GM13977 (cell line): ENCODE measurements at places on chromosomes 12 and 14.

GRCh38 chr12:59041241-59042121 is 121.2 kb upstream of the LRIG3 start:
- no peak for DNase-seq

- DNase-seq: no peak
Observed at GRCh38 chr12:70467918-70468733, 102.0 kb downstream of the KCNMB4 start.

DNA sequence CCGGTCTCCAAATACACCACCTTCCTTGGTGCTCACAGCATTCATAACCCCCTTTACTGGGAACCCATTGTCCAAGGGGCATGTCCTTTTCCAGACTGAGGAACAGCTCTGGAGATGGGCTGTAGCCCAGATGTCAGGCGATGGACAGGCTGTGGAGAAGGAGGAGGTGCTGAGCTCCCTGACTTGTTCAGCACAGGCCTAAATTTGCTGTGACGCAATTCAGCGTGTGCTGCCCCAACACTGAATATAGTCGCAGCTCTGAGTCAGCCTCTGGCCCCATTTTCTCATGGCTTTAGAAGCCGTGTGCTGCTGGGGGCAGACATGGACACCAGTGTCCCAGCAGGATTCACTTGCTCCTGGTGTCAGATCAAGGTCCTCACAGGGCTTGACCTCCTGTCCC is 269.1 kb downstream of the EMP1 start:
- DNase-seq: no peak

- DNase-seq: peak; percentile 36
Observed at GRCh38 chr12:89040146-89040964, 311.9 kb downstream of the DUSP6 start.

DNA sequence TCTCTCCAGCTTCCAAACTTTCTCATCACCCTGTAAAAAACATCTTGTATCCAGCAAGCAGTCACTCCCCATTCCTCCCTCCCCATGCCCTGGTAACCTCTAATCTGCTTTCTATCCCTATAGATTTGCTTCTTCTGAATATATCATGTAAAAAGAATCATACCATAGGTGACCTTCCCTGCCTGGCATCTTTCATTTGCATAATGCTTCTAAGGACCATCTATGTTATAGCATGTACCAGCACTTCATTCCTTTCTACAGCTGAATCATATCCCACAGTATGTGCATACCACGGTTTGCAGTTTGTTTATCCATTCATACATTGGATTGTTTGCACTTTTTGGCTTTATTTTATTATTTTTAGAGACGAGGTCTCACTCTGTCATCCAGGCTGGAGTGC is 22.9 kb upstream of the VPS37B start:
- DNase-seq: peak; percentile 6

DNA sequence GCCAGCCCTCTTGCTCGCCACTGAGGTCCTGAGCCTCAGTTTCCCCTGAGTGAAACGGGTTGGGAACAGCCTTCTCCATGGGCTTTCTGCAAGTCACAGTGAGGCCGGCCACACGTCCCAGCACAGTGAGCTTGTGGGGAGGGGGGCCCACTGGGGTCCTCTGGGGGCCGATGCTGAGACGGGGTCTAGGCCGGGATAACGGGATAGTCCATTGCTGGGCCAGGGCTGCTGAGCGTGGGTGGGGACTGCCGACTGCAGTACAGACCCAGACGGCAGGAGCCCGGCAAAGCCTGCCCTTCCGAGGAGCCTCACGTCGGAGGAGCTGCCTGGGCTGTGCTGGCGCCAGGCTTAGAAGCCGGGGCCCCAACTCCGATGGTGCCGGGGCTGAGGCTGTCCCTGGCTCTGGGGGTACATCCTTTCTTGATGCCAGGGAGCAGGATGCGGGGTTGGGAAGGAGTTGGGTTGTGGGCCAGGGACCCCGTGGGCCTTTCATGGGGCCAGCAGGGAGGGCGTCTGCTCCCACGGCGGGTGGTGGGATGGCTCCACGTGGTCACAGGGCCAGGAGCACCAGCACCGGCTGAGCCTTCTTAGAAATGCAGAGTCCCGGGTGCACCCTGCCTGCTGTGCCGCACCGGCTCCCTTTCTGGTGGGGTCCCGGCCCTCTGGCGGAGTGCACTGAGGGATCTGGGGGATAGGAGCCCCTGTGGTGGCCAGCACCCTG is 24.2 kb downstream of the NOC4L start:
- DNase-seq: no peak

DNA sequence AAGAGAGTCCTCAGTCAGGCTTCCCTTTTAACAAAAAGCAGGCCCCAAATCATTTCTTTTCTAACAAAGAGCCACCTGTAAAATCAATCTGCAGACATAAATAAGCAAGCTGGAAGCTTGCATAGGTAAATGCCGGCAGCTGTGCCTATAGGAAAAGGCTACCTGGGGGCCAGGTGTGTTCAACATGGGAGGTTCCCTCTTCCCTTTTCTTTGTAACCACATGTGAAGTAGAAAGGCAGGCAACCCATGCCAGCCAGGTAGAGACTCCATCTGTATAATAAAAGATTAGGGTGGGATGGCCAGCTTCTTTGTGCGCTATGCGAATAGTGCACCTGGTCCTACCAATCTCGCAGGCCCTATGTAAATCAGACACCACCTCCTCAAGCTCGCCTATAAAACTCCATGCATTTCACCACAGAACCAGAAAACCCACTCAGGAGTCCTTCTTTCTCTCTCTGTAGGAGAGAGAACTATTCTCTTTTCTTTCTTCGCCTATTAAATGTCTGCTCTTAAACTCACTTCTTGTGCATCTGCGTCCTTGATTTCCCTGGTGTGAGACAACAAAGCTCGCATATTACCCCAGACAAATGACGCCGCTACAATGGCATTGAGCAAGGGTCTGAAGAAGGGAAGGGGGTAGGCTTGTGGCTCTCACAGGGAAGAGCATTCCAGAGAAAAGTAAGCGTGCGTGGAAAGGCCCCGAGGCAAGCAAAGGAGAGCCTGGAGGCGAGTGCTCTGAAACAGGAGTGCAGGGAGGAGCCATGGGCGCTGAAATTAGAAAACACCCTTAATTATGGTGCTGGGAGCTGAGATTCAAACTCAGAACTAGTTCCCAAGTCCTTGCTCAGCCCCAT is 67.2 kb downstream of the TTC9 start:
- DNase-seq: no peak

GRCh38 chr14:93785423-93785822 is 2.9 kb downstream of the PRIMA1 start:
- DNase-seq: no peak

GRCh38 chr12:130240831-130241590 is 78.7 kb downstream of the FZD10 start:
- no peak for DNase-seq

DNA sequence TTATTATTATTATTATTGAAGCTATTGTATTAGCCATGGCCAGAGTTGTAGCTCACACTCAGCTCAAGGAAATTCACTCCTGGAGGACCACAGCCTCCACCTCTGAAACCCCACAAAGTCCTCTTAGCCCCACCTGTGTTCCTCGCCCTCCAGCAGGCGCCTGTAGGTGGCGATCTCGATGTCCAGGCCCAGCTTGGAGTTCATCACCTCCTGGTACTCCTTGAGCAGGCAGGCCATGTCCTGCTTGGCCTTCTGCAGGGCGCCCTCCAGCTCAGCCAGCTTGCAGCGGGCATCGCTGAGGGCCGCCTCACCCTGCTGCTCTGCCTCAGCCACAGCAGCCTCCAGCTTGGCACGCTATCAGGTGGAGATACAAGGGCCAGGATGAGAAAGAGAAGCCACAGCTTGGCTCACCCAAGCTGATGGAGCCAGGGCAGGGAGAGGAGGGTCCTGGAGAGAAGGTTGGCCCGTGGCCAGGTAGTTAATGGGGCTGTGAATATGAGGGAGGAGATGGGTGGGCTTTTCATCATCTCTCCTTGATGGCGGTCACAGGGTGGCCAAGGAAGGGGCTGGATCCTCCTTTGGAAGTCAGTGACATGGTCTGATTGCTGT is 5.1 kb downstream of the KRT85 start:
- no peak for DNase-seq

GRCh38 chr12:115267464-115267863 is 583.5 kb upstream of the TBX3 start:
- no peak for DNase-seq

DNA sequence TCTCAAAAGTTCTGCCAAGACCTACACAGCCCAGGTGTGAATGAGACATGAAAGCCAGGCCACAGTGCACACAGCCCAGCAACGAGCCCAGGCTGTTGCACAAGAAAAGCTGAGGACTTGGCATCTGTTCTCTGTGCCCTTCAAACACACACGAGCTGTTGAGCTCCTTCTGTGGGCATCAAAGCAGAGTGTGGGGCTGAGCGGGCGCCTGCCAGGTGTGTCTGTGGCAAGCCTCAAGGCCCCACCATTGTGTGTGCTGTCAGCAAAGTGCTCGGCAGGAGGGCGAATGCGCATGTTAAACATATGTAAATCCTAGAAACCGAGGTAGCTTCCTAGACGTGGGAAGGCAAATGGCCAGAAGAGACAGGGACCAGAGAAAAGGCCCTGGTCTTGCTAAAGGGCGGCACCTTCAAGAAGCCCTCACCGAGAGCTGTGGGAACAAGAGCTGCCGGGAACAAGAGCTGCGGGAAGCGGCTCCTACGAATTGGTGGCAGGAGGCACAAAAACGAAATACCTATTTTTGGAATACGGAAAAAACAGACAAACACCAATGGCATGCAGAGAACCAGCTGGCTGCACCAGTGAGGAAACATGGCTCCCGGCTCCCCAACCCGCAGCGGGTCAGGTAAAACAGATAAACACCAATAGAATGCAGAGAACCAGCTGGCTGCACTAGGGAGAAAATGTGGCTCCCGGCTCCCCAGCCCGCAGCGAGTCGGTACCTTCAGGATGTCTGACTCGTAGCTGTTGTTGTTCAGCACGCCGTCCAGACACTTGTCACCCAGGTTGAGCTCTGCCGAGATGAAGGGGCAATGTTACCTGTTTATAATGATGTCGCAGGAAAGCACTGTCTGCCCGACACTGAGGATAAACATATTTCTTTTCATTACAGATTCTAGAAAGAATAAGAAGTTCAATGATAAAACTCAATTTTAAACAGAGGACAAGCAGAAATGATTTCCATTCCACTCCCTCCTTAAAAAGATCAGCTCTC is 19.0 kb upstream of the GOLGA3 start:
- DNase-seq: no peak

DNA sequence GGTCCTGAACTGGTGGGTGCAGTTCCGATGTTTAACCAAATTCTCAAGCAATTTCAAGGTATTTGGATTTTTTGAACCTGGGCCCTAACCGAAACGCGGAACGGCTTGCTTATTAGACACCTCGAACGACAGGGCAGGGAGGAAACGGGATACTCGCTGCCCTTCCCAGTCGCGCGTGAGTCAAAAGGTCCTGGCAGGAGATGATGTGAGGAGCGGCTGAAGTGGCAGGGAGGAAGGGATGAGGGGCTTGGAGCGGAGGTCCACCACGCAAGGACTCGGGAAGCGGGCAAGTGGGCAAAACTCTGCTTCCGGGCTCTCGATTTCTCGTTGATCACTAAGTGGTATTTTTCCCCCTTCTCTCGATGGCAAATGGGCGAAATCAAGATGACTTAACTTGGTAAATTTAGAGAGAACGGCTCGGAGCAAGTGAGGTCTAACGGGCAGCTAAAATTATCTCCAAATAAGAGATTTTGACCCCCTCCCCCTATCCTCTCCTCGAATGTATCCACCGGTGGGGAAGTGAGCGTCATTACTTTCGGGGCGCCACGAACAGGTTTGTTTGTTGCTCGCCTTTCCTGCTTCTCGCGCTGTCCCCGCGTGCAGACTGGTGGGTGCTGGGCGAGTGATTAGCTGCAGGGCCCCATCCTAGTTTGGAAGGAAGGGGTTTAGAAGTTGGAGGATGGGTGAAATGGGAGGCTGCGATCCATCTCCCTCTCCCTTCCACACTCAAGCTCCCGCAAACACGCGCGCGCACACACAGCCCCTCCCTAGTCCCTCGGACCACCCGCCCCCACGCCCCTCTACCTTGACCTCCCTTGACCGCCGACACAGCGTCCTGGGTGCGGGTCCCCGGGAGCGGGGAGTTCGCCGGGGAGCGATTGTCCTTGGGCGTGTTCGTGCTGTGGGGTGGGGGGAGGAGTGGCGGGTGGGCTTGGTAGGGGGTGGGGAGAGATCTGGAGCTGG is 986 bp upstream of the NTF3 start:
- DNase-seq: no peak

GRCh38 chr14:74476607-74477006 is 16.5 kb downstream of the NPC2 start:
- DNase-seq: no peak

- DNase-seq: no peak
Observed at GRCh38 chr12:77343291-77343690, 277.9 kb upstream of the E2F7 start.

GRCh38 chr12:19834592-19834991 is 395.3 kb downstream of the AEBP2 start:
- DNase-seq: no peak

- no peak for DNase-seq
Observed at GRCh38 chr12:63450816-63451215, 217.5 kb downstream of the DPY19L2 start.

- peak; percentile 42 for DNase-seq
Observed at GRCh38 chr14:61671082-61671481, 24.2 kb upstream of the HIF1A start.

DNA sequence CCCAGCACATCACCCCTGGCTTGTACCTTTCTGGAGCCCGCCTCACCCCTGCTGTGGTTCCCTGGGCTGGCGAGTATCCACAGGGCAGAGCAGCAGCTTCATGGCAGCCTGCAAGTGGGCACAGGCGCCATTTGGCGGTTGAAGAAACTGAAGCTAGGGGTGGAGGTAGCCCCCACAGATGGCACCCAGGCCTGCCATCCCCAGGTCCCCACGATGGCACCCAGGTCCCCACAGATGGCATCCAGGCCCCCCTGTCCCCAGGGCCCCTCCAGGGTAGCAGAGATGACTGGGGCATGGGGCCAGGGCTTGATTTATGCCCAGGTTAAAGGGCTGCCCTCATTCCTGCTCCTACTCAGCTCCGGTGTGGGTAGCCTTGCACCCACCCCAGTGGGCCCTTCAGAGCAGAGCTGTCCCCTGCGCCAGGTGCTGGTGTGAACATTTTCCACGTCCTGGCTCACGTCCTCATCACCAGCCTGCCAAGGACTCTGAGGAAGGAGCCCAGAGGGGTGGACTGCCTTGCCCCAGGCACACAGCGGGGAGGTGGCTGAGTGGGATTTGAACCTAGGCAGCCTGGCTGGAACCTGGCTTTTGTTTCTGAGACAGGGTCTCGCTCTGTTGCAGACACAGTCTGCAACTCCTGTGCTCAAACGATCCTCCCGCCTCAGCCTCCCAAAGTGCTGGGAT is 8.7 kb downstream of the MMP17 start:
- no peak for DNase-seq

DNA sequence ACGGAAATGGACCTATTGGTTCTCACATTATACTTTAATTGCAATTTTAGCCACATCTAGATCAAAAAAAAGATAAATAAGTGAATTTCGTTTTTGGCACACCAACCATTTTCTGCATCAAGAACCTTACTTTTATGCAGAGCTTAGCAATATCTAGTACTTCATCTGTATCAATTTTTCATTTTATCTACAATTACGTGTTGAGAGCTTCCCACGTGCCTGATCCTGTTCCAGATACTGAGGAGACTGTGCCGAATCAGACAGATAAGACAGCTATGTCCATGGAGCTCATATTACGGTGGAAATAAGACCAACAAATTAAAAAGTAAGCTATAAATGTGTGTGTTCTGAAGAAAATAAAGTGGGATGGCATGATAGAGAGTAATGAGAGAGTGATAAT is 101.6 kb downstream of the MGAT4C start:
- no peak for DNase-seq
